Stimulated activated CD4-positive, alpha-beta T cell treated with anti-CD3 and anti-CD28 coated beads, Interleukin-15, amount 100 ng/mL, for 24 hours (primary cell): ENCODE measurements at places on chromosomes 7 and 10.

- DNase-seq: no peak
Measured at GRCh38 chr10:90640756-90641155, 217.1 kb downstream of the HTR7 start.

- no peak for DNase-seq
Measured at GRCh38 chr10:3136763-3137611, 35.6 kb downstream of the PITRM1 start.

DNA sequence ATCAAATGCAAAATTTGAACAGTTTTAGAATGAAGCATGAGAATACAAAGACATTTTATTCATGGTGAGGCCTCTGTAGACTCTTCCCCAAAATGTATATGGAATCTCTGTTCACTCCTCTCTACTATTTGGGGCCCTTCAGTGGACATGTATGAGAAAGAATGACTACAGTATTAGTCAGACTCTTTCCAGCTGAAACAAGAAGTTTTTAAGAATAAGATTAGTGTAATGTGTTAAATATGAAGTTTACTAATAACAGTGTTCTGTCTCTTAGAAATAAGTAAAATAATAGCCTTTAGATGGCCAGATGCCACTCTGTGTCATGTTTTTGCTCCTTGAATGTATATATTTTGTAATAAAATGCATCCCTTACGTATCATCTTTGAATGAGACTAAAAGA lies 585.6 kb downstream of the SUGCT start:
- DNase-seq: no peak

- no peak for DNase-seq
Measured at GRCh38 chr10:14952851-14953423, 959 bp downstream of the DCLRE1C start.

GRCh38 chr7:46192271-46192670 lies 271.2 kb upstream of the IGFBP3 start:
- no peak for DNase-seq

- no peak for DNase-seq
Measured at GRCh38 chr10:69403519-69403918, 13.2 kb downstream of the TACR2 start.

GRCh38 chr7:27519793-27520469 lies 142.8 kb downstream of the HIBADH start:
- DNase-seq: no peak

GRCh38 chr7:149214020-149214720 lies 18.8 kb downstream of the ZNF282 start:
- no peak for DNase-seq
